ENCODE measurements at places on chromosomes 6 and 20. TPM values are rescaled to one million over a fixed set of nuclear protein-coding genes. Genes with fewer than 3 reads are reported as not detected.

The ENPP5 gene
- total RNA-seq: 0.30 TPM

The PARD6B gene
- 3.7 TPM for total RNA-seq

The MROH8 gene
- 2.1 TPM for total RNA-seq

The ACTL10 gene
- total RNA-seq: 1.1 TPM

The TGM2 gene
- total RNA-seq: 87.6 TPM

The PRRT1 gene
- 2.5 TPM for total RNA-seq

The EEF1A2 gene
- total RNA-seq: not detected

The PAQR8 gene
- total RNA-seq: 20.9 TPM

The SLC25A27 gene
- total RNA-seq: 47.4 TPM

The EPHA7 gene
- 1.5 TPM for total RNA-seq

The TGM3 gene
- not detected for total RNA-seq

Measured in tibial nerve (tissue), 4 donors.